Astrocyte (in vitro differentiated cells and primary cell): ENCODE measurements at places on chromosomes 1 and 21. TPM values are rescaled to one million over a fixed set of nuclear protein-coding genes. Genes with fewer than 3 reads are reported as not detected.

- peak; percentile 91 for DNase-seq
Observed at GRCh38 chr1:40877698-40878097, 15.5 kb upstream of the CITED4 start.

Gene PAPPA2
- 19.0 and 21.5 TPM in 2 replicates for total RNA-seq

DNA sequence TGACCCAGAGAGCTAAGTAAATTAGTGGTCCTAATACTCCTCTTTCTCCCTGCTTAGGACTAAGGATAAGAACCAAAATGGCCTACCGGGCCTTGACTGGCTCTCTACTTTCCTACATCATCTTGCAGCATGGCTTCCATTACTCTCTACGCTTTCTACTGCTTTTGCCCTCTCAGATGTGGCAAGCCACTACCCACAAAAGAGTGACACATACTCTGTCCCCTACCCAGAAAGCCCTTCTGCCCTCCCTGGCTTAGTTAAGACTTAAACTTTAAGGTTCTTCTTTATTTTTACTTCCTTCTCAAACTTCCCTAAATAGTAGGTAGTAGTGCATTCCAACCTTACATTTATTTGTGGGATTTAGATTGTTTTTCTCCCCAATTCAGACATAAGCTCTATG lies 228.1 kb downstream of the TPR start:
- no peak for DNase-seq

- no peak for DNase-seq
Observed at GRCh38 chr1:198491028-198491427, 49.5 kb downstream of the ATP6V1G3 start.

- DNase-seq = no peak
Observed at GRCh38 chr21:21750124-21750825, 752.1 kb downstream of the NCAM2 start.

- no peak for DNase-seq
Observed at GRCh38 chr1:28066393-28067154, 21.8 kb downstream of the EYA3 start.

- DNase-seq = no peak
Observed at GRCh38 chr1:206685334-206685768, 646 bp downstream of the MAPKAPK2 start.
